A673 (cell line): ENCODE measurements at places on chromosomes 12 and 14. TPM values are rescaled to one million over a fixed set of nuclear protein-coding genes. Genes with fewer than 3 reads are reported as not detected.

The PPP1R3E gene
- 9.7 and 10.9 TPM in 2 replicates for total RNA-seq

DNA sequence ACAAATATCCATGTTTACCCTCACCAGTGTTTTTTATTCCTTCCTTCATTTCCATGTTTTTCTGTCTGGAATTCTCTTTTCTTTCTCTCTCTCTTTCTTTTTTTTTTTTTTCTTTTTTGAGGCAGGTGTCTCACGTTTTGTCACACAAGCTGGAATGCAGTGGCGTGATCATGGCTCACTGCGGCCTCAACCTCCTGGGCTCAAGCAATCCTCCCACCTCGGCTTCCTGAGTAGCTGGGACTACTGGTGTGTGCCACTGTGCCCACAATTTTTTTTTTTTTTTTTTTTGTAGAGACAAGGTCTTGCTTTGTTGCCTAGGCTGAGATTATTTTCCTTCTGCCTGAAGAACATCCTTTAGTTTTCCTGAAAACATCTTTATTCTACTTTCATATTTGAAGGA is 15.0 kb upstream of the AMIGO2 start:
- no peak for DNase-seq

- DNase-seq = peak; percentile 21
These were observed 42.3 kb downstream of the DPF3 start for GRCh38 chr14:72851635-72852034.

DNA sequence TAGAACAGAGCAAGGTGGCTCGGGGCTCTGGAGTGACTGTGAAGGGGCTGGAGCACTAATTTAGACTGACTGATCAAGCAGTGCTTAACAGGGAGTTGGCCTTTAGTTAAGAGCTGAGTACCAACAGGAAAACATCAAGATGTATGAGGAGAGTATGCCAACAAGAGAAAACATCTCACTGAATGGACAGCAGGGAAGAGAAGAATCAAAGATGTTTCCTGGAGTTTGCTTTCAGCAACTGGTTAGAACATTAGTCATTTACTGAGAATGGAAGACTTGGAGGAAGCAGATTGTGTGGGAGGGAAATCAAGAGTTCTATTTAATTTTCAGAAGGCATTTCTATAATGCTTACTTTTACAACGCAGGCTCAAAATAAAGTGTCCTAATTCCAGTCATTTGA is 259.3 kb downstream of the ADAMTS20 start:
- DNase-seq = no peak

GRCh38 chr14:37588956-37589714 is 5.9 kb downstream of the FOXA1 start:
- no peak for DNase-seq

GRCh38 chr12:28998662-28999120 is 150.4 kb upstream of the FAR2 start:
- peak; percentile 15 for DNase-seq

DNA sequence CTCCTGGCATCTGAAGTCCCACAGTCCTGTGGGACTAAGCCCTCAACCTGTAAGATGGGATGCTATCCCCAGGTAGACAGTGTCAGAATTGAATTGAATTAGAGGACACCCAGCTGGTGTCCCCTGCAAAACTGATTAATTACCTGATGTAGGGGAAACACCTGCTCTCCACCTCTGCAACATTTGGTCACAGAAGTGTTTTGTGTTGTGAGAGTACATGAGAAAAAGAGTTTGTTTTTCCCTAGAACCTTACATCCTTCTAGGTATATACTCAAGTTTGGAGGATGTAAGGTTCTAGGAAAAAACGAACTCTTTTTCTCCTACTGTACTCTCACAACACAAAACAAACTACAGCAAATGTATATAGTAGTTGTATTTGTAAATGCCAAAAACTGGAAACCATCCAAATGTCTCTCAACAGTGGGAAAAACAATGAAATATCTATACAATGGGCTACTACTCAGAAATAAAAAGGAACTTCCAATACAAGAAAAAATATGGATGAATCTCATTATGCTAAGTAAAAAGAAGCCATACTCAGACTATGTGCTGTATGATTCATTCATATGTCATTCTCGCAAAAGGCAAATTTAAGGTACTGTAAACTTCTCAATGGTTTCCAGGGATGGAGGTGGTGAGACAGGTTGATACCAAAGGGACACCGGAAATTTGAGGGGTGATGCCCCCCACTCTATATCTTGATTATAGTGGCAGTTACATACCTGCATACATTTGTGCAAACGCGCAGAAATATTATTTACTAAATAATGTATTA is 160.7 kb downstream of the MED13L start:
- DNase-seq = no peak

DNA sequence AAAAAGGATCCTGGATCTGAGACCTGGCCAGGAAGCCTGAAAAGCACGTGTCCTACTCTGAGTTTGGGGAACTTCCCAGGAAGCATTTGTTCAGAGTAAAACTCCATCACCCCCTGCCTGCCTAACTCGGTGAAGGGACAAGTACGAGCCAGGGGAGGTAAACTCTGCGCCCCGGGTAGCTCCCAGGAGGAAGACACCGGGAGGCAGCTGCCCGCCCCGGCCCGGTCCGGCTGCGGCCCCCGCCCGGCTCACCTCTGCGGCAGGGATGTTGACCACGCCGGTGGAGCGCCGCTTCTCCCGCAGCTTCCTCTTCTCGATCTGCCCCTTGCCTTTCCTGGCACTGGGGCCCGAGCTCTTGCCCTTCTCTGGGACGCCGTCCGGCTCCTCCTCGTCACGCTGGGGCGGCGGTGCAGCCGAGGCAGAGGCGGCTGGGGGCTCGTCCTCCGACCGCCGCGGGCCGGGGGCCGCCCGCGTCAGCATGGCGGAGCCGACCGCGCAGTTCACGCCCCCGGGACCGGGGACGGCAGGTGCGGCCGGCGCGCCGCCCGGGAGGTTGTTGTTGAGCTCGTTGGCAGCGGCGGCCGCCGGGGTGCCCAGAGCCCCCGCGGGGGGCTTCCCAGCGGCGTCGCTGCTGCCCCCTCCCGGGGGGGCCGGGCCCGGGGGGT is 1.2 kb downstream of the PAWR start:
- DNase-seq = peak; percentile 64

- no peak for DNase-seq
These were observed 6.0 kb downstream of the B4GALNT1 start for GRCh38 chr12:57626921-57627445.

DNA sequence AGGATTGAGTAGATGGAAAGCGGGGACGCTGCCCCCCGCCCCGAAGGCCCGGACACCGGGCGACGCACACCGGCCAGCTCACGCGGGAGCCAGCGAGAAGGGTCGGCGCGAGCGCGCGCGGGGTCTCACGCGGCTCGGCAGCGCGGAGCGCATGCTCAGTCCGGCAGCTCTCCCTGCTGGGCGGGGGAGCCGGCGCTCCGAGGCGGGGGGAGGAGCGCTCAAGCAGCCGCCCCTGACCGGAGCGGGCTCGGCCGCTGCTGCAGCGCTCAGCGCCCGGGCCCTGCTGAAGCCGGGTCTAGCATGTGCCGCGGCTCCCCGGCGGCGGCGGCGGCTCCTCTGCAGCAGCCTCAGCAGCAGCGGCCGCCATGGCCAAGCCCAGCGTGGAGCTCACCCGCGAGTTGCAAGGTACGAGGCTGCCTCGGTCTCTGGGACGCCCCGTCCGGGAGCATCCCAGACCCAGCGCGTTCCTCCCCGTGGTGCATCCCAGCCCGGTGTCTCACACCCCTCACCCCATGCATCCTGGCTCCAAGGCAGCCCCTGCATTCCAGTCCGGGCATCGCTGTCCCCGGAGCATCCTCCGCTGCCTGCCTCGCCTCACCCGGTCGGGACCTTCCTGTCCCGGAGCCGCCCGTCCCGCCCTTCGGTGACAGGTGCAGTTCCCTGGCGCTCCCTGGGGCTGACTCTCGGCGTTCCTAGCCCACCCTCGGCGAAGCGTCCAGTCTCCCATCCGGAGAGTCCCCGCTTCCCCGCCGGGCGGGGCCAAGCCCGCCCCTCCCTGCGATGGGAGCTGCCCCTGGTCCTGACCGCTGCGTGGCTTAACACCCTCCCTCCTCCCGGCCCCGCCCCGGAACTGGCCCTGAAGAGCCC is at the start of gene CARMIL3:
CARMIL3 (plus strand) TSS at position 221 of the 867 bp plus-strand sequence; CDS start at position 366, 145 bp downstream.
- DNase-seq = peak; percentile 68

GRCh38 chr12:21613931-21614330 is 9.3 kb upstream of the GYS2 start:
- DNase-seq = peak; percentile 30

DNA sequence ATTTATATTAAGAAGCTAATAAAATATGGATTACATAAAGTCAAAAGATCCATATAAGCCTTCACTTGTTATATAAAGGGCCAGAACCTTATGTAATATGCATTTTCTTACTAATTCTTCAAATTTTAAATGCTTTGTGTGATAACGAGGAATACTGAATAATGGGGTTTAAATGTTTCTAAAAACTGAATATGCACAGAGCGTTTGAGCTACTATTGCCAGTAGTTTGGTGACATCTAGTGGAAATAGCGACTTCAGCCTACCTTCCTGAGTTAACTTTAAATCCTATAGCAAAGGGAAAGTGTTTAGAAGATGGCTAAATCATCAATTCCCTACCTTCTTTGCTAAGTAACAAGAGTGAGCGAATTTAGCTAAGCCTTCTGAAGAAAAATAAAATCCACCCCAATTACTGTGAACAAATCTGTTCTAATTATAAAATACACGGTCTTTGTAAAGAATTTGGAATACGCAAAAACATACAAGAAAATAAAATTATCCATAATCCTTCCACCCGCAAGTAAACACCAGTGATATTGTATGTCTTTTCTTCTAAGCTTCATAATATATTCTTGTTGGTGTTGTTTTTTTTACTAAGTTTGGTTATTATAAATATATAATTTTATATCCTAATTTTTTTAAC is 115.5 kb upstream of the G2E3 start:
- DNase-seq = peak; percentile 59

The HOXC10 gene
- 27.8 and 30.4 TPM in 2 replicates for total RNA-seq

DNA sequence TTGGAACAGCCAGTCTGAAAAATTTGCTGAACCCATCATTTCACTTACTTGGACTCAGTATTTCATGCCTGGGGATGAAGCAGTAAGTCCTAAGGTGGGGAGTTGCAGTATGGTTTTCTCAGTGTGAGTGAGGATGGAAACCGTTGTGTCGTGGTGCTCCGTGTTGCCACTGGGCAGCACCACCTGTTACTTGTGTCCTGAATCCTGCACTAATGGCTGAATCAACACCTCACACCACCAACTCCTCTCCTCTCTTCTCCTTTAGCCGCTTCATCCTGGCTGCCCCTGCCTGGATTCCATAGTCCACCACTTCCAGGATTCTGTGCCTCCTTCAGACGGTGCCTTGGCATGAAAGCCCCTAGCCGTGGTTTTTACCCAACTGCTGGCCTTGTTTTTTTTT is 3.0 kb upstream of the EP400 start:
- no peak for DNase-seq

GRCh38 chr14:89615421-89615820 is 198.4 kb upstream of the FOXN3 start:
- peak; percentile 9 for DNase-seq

The KIF26A gene
- total RNA-seq = 11.5 and 16.0 TPM in 2 replicates

The RASSF9 gene
- total RNA-seq = 0.09 and 0.19 TPM in 2 replicates

DNA sequence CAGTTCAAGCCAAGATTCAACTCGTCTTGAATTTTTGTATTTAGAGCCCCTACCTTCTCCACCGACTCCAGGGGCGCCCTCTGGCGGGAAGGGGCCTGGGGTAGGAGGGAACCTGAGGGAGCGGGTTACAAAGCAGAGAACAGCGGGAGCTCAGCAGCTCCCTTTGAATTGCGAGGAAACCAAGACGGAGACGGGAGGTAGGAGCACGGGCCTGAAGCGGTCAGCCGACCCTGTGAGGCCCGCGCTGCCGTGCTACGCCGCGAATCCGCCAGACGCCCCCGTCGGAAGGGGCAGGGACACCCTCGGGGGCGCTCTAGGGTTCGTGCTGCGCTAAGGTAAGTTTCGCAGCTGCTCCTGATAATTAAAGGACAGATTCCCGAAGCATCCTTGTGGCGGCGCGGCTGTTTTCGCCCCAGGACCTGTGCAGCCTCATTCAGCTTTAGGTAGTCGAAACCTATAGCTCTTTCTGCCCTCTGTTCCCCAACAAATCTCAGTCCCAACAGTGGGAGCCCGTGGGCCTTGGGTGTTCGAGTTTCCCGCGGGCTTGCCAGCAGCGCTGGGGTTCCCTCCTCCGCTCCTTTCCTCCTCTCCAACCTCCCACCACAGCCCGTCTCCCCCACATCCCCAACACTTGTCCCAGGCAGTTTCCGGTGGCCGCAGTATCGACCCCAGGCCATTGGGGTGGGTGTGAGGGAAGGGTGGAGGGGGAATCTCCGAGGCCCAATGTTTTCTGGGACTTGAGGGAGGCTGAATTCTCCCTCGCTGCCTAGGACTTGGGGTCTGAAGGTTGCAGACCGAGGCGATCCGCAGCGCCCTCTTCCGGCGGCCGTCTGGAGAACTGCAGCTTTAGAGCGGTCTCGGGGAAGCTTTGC is 5.1 kb upstream of the NKX2-1 start:
- DNase-seq = peak; percentile 74

GRCh38 chr12:59603754-59604153 is 7.9 kb downstream of the SLC16A7 start:
- no peak for DNase-seq

The SMARCC2 gene
- total RNA-seq = 133 and 140 TPM in 2 replicates

The GNB3 gene
- total RNA-seq = 20.7 and 21.8 TPM in 2 replicates

The KCNK10 gene
- total RNA-seq = not detected in 2 replicates

The CAMKK2 gene
- total RNA-seq = 33.0 and 41.6 TPM in 2 replicates

The KRT71 gene
- total RNA-seq = not detected in 2 replicates

DNA sequence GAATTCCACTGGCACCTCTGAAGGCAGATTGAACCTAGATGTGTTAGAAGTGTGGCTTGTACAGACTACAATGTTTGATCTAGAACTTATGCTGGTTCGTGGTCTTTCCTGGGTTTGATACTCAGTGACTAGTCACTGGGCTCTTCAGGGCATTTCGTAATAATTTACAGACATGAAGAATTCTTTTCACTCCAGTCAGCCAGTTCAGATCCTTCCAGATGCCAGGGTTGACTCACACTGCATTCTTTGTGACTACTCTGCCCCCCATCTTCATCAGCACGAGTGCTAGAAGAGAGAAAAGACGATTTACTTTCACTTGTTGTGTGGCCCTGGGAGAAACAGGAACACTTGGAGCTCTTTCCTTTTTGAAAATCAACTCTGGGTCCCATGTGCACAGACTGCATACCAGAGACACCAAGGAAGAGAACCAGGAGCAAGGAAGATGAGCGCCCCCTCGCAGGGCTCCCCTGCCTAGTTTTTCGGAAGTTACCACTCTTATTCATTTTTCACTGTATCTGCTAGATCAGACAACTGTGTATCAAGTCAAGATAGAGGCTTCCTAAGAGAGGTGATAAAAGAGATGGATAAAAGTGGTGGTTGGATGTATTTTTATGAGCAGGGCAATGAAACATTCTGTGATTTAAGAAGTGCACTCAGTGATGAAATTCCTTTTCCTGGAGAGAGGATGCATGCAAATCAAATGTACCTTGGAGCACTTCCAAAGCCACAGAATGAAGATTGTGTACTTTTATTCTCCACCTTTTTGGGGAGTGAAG is 33.5 kb upstream of the EVL start:
- DNase-seq = peak; percentile 75

DNA sequence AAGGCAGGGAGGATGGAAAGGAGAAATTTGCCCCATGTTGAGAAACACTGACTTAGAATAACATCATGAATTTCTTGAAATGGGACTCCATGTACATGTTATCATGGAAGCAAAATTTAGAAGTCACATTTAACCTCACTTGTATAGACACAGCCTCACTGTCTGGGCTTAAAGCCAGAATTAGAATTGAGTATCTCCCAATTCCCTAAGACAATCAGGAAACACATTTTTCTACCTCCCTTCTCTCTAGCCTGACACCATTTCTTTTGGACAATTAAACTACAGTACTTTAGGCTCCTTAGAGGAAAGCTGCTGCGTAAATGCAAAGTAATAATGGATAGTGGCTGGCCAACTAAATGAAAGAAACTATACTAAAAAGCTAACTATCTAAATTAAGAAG is 795.5 kb downstream of the C12orf50 start:
- DNase-seq = peak; percentile 21

- no peak for DNase-seq
These were observed 18.7 kb downstream of the SSTR1 start for GRCh38 chr14:38226366-38226765.
